ENCODE measurements at places on chromosomes 5 and 9.

- no peak for DNase-seq
These were observed 819 bp downstream of the LSM11 start for GRCh38 chr5:157744051-157745011.

GRCh38 chr5:140312791-140313189, 9.9 kb upstream of the PFDN1 start:
- DNase-seq, result no peak

DNA sequence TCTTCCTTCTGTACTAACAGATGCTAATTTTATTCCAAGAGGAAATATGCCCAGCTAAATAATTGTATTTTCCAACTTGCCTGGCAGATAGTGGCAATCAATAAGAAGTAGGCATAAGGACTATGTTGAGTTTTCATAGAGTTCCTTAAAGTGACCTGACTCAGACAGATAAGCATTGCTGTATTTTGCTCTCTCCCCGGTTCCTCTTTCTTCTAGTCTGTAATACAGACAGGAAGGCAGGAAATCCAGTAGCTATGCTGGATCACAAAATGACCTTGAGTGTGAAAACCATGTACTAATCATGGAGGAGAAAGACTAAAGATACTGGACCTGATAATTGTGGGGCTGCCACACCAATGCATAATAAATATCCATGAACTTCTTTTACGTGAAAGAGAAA, 701.7 kb downstream of the CETN3 start:
- no peak for DNase-seq

DNA sequence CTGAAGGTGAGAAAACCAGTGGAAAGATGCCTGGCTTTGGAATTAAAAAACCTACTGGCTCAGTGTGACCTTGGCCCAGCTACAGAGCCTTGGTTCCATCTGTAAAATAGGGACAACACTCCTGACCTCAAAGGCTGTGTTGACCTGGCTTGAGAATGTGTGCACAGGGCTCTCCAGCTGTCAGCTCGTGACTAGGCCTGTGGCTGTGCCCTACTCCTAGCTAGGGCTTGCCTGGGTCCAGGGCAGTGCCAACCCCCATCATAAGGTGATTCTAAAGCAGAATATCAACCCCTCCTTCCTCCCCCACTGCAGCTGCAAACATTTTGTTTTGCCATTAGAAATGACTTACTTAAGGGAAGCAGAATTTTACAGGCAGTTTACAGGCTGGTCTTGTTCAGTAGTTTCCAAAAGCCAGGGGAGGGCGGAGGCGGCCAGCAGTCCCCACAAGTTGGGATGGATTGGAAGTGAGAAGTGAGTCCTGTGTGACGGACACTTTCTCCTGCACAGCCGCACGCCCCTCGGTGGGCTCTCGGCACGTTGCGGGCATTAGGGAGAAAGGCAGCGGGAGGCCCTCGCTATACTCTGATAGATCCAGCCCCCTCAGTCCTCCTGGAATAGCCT, 7.3 kb downstream of the PITX1 start:
- DNase-seq, result no peak

- DNase-seq, result no peak
These were observed 63.5 kb downstream of the PTPDC1 start for GRCh38 chr9:94147776-94148175.

GRCh38 chr9:126498331-126498730, 115.4 kb upstream of the LMX1B start:
- no peak for DNase-seq

- no peak for DNase-seq
These were observed 166.8 kb downstream of the NR3C1 start for GRCh38 chr5:143236682-143237081.

DNA sequence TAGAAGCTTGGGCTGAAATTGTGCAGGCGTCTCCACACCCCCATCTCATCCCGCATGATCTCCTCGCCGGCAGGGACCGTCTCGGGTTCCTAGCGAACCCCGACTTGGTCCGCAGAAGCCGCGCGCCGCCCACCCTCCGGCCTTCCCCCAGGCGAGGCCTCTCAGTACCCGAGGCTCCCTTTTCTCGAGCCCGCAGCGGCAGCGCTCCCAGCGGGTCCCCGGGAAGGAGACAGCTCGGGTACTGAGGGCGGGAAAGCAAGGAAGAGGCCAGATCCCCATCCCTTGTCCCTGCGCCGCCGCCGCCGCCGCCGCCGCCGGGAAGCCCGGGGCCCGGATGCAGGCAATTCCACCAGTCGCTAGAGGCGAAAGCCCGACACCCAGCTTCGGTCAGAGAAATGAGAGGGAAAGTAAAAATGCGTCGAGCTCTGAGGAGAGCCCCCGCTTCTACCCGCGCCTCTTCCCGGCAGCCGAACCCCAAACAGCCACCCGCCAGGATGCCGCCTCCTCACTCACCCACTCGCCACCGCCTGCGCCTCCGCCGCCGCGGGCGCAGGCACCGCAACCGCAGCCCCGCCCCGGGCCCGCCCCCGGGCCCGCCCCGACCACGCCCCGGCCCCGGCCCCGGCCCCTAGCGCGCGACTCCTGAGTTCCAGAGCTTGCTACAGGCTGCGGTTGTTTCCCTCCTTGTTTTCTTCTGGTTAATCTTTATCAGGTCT, at the start of gene C9orf72:
C9orf72 (minus strand) TSS at position 564 of the 716 bp plus-strand sequence. CDS start 6,361 bp downstream, outside the sequence.
- peak; percentile 77 for DNase-seq

DNA sequence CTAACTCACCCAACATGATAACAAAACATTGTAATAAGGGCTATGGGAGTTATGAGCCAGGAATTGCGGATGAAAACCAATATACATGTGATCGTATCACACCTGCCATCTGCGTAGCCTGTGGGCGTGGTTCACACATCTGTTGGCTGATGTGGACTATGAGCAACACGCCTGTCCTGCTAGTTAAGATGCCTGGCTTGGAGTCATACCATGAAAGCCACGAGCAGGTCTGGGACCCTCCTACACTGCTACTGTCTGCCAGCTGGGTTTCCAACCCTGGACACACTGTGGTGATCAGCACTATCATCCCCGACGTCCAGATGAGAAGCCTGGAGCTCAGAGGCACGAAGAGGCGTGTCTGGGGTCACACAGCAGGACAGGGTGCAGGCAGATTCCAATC, 40.2 kb downstream of the STK10 start:
- DNase-seq, result no peak

- no peak for DNase-seq
These were observed 185.7 kb downstream of the PBX3 start for GRCh38 chr9:125932746-125933455.

DNA sequence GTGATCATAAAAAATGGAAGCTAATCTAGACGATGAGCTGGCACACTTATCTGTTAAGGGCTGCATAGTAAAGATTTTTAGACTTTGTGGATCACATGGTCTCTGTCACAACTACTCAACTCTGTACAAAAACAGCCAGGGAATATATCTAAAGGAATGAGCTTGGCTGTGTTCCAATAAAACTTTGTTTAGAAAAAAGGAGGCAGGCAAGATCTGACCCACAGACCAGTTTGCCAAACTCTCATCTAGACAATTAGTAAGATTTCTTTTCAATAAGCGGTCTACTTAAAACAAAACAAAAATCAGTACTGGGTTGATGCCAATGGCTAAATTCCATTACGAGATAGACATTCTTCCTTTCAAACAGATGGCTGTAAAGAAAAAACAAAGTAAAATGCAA, 53.0 kb upstream of the RETREG1 start:
- no peak for DNase-seq

- DNase-seq, result no peak
These were observed 377.1 kb downstream of the PRDM9 start for GRCh38 chr5:23884405-23885031.

DNA sequence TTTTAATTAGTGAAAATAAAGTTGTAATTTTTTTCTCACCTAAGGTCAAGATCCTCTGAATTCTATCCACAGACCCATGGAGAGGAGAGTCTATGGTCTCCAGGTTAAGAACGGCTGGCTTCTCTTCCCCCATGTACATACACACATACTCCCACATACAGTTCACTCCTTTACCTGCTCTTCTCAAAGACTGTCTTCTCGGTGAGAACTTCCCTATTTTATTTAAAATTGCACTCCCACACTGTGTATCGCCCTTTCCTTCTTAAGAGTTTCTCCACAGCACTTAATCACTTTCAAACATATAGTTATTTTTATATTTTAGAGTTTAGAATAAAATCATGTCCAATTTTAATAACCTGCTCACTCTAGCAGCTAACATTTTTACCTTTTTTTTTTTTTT, 3.6 kb upstream of the JADE2 start:
- no peak for DNase-seq

GRCh38 chr9:89388084-89388867, 70.0 kb downstream of the SECISBP2 start:
- DNase-seq, result no peak

DNA sequence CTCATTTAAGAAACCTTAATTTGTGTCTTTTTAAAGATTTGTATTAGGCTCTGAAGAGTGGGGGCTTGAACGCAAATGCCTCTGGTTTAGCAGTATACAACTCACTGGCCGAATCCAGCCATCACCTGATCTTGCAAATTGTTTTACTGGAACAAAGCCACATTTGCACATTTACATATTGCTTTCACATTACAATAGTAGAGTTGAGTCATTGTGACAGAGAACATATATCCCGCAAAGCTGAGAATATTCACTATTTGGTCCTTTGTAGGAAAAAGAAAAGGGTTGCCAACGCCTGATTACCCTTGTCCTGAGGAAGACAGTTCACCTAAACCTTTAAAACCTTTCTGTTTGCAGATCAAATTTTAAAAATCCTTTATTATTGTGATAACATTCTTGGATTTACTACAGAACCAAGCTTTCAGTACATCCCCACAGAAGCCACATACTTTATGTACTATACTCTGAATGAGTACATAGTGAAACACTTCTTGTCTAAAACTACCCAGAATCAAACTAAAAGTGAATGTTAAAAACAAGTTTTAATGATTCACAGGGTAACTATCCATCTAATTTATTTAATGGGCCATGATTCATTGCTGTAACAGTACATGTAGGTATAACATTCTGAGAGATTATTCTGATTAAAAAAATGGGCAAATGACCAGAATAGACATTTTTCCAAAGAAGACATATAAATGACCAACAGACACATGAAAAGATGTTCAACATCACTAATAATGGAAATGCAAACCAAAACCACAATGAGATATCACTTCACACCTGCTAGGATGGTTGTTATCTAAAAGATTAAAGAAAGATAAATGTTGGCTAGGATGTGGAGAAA, 161.0 kb downstream of the SLC25A46 start:
- no peak for DNase-seq

- DNase-seq, result no peak
These were observed 17.5 kb downstream of the CCDC180 start for GRCh38 chr9:97324954-97325353.

DNA sequence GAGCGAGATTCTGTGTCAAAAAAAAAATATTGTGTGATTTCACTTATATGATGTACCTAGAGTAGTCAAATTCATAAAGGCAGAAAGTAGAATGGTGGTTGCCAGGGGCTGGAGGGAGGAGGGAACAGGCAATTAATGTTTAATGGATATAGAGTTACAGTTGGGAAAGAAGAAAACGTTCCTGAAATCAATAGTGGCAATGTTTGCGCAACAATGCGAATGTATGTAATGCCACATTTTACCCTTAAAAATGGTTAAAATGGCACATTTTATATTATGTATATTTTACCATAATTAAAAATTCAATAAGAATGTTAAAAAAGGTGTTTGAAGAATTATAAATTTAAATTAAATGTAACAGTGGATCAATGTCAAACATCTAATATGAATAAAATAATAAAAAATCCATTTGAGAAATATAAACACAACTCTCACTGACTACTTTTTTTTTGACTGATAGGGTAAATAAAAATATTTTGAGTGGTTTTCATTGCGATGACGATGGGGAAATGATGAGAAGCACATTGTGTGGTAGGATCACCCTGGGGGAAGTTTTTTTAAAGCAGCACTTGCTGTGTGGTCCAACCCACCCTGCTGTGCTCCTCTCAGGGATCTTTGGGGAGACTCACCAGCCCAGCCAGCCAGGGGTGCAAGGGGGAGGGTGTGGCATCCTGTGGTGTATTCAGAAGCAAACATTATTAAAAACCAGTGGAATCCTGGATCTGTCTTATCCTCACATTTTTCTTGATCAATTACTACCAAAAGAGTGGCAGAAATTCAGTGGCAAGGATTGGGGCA, 4.3 kb downstream of the FYB1 start:
- no peak for DNase-seq

GRCh38 chr5:132008163-132008473, 3.3 kb downstream of the ACSL6 start:
- DNase-seq, result no peak

GRCh38 chr5:55554585-55555202, 19.9 kb upstream of the PLPP1 start:
- DNase-seq, result no peak

GRCh38 chr9:128218518-128219389, 15.6 kb downstream of the DNM1 start:
- peak; percentile 86 for DNase-seq

- DNase-seq, result no peak
These were observed 160.1 kb downstream of the GHR start for GRCh38 chr5:42583322-42583721.

GRCh38 chr5:141861194-141861593, 17.0 kb downstream of the PCDH1 start:
- DNase-seq, result no peak

DNA sequence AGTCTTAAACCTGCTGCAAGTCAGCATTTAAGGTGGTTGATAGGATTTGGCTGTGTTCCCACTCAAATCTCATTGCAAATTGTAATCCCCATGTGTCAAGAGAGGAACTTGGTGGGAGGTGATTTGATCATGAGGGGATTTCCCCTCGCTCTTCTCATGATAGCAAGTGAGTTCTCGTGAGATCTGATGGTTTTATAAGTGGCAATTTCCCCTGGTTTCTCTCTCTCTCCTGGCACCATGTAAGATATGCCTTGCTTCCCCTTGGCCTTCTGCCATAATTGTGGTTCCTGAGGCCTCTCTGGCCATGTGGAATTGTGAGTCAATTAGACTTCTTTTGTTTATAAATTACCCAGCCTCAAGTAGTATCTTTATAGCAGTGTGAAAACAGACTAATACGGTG, 84.3 kb upstream of the SMC2 start:
- DNase-seq, result no peak

DNA sequence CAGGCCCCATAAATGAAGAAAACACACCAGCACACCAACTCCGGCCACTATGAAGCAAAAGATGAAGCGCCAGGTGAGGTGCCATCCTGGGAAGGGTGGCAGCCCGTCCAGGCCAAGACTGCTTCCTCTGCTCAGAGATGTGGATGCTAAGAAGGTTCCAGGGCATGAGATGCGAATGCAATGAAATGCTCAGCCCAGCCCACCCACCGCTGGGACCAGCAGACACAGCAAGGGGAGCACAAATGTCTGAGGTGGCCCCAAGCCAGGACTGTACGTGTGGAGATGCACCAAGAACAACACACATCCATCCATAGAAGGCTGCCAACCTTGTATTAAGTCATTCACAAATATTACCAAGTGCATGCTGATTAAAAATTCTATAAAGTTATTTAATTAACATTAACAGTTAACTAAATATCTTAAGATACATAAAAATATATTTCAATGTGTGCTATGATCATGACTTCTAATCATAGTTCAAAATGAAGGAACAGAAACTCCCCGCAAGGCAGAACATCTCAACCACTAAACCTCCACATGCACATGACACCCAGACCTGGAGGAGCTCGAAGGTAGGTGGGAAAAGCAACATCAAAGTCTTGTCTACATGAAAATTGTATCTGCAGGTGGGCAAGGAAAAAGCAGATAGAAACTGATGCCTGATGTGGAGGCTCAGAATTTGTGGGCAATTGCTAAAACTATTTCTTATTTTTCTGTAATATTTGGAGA, 43.7 kb downstream of the BICD2 start:
- no peak for DNase-seq

GRCh38 chr5:75756211-75756610, 39.0 kb upstream of the POC5 start:
- no peak for DNase-seq

Measured in activated T-cell treated with anti-CD3 and anti-CD28 coated beads for 1 hour (primary cell).